ENCODE measurements at places on chromosomes 7 and 10.

GRCh38 chr7:127713006-127713405 lies 61.0 kb downstream of the SND1 start:
- no peak for DNase-seq

GRCh38 chr10:32927750-32928149 lies 30.3 kb downstream of the ITGB1 start:
- DNase-seq: no peak

DNA sequence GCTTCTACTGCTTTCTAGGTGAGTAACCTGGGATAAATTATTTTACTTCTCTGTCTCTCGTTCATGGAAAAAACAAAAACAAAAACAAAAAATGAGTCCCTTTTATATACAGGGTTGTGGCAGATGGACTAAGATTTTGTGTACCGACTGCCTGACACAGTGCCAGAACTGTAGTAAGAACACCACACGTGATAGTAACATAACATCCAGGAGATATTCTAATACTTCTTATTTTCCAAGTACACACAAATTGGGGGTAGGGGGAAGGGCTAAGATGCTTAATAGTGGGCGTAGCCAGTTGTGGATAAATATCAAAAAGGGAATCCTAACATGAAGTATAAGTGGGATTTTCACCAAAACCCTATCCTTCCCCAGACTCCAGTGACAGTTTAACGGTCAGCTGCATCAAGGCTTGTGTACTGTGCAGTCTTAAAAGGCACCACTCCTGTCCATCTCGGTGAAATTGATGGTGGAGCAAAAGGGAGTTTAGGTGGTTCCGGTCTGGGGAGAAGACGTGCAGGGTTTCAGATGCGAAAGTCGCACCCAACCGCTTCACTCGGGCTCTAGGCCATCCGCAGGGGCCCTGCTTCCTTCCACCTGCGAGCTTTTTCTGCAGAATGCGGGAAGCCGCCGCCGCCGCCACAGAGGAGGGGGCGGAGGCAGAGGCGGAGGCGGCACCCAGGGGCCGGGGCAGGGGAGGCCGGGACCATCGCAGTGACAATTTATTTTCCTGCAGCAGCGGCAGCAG lies at the start of gene STAMBPL1:
STAMBPL1 (plus strand) TSS at position 712 of the 748 bp plus-strand sequence. CDS start 21,464 bp downstream, outside the sequence.
- peak; percentile 24 for DNase-seq

DNA sequence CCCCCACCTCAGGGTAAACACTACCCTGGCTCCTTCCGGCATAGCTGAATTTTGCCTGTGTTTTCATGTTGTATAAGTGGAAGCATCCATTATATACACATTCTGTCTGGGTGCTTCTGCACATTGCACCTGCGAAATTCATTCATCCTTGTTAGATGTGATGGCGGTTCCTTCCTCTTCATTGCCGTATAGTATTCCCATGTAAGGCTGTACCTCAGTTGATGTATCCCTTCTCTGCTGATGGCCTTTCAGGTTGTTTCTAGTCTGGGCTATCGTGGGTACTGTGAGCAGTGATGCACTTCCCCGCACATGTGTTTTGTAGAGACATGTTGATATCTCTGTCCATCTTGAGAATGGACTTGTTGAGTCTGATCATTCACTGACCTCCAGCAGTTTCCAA lies 28.9 kb downstream of the ELFN1 start:
- DNase-seq: no peak

DNA sequence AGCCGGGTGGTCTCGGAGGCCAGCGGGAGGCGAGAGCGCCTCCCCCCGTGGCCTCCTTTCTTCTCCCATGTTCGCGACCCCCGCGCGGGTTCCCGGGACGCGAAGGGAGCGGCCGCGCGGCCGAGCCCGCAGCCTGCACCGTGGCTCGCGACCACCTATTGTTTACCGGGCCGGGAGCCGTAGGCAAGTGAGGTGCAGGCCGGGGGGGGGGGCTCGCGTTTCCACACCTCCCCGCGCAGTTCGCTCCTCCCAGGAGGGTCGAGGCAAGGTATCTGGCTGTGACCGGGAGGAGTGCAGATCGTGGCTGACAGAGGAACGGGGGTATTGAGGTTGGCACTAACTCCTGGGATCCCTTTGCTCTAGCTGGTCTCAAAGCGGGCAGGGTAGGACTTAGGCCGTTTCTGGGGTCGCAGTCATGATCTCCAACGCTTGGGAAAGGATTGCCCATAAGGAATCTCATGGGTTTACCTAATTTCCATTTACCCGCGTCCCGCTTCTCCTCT lies 734 bp downstream of the PTPN12 start:
- peak; percentile 21 for DNase-seq

GRCh38 chr10:96236090-96236478 lies 35.3 kb downstream of the BLNK start:
- no peak for DNase-seq

GRCh38 chr10:124001391-124002148 lies 91.8 kb downstream of the CHST15 start:
- DNase-seq: no peak

DNA sequence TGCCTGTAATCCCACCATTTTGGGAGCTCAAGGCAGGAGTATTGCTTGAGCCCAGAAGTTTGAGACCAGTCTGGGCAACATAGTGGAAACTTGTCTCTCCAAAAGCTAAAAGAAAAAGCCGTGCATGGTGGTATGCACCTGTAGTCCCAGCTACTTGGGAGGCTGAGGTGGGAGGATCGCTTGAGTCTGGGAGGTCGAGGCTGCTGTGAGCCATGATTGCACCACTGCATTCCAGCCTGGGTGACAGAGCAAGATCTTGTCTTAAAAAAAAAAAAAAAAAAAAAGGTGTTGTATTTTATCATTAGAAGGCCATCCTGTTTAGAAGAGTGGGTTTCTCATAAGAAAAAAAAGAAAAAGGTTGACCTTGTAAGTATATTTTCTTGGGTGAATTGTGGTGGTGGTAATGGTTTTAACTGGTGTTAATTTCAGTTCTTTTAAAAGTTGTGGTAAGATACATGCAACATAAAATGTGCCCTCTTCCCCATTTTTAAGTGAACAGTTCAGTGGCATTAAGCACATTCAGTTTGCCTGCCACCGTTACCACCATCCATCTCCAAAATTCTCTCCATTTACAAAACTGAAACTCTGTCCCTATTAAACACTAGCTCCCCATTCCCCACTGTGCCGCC lies 34.7 kb downstream of the GRIFIN start:
- no peak for DNase-seq

DNA sequence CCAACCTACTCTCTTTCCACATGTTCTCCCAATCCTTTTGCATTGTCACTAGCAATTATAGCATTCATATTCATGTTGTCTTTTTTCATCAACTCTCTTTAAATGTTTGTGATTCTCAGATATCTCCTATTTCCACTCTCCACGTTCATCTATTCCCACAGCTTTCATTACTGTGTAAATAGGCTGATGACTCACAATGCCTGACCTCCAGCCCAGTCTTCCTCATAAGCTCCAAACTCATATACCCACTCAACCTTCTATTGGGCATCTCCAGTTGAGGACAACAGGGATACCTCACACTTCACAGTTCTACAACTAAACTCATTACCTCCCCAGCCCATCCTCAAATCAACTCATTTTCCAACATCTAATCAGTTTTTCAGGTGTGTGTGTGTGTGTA lies 194.1 kb downstream of the DGKI start:
- peak; percentile 55 for DNase-seq

All from AG08395 (cell line).